DMS79 (cell line): ENCODE measurements at places on chromosomes 1 and 21.

DNA sequence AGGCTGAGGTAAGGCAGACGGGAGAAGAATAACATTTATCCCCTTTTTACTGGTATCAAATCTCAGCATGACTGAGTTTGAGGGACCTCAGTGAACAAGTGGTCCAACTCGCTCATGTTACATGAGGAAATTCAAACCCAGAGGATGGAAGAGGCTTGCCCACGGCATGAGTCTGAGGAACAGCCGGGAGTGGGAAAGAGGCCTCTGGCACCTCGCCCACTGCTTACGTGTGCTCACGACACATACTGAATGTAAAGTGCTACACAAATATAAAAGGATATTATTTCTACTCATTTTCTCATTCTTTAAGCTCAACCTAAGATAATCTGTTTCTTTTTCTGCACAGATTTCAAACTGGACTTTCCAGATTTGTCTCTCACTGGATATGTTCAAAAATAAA is 14.7 kb downstream of the BEND5 start:
- DNase-seq, result no peak

DNA sequence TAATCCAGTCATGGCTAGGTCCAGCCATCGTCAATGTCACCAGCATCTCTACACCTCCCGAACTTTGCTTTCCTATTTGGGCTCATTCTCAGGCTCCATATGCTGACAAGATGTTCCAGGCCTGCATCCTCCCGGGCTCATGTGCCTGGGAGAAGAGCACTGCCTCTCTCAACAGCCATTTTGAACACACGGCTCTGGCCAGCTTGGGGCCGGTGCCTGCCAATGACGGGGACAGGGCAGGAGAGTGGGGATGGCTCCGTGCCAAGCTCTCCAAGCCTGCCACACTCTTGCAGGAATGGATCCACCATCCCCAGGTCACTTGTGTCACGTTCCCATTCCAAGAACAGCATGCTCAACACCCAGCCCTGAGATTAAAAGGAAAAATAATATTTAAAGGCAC is 61.4 kb upstream of the PAX7 start:
- DNase-seq, result no peak

DNA sequence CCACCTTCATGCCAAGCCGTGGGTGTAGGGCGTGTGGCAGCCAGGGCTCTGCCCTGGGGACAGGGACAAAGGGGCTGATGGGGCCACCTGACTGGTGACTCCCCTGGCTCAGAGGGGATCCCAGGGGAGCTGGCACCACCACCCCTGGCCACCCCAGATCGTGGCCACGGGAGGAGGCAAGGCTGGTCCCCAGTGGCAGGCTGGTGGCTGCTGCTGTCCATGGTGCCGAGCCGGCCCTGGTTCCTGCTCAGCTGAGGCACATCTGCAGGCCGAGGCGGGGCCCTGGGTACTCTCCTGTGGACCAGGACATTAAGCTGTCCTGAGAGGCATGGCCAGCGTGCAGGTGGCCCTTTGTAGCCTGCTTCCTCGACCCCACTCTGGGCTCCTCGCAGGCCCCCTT is 6.5 kb downstream of the PLCH2 start:
- no peak for DNase-seq

- DNase-seq, result no peak
Measured at GRCh38 chr1:171792656-171793369, 11.4 kb downstream of the METTL13 start.

- no peak for DNase-seq
Measured at GRCh38 chr1:156602557-156602993, 1.3 kb upstream of the GPATCH4 start.

GRCh38 chr1:8363767-8364301 is 45.9 kb downstream of the SLC45A1 start:
- no peak for DNase-seq

DNA sequence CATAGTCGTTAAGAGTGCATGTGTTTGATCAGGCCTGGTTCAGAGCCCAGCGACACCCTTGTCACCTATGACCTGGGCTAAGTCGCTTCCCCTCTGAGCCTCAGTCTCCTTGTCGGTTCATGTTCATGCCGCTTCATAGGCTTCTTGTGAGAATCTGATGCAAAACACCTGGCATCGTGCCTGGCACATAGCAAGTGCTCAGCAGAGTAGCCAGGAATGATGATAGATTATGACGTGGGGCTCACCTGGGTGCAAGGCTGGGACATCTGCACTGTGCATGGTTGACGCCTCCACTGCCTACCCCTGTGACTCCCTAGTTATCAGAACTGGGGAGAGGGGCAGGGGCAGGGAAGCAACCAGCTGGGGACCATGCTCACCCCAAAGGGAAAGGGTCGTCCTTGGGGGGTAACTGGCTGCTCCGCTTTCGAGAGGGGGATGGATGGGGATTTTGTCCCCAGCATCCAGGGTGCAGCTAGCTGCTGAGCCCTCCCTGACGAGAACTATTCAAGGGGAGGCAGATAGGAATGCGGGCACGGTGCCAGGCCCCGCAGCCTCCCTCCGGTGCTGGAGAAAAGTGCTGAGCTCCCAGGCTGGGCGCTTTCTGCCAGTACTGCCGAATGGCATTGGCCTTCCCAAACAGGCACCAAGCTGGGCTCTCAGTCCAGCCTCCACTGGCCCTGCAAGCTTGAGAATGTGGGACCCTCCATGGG is 9.3 kb downstream of the EFHD2 start:
- peak; percentile 14 for DNase-seq

GRCh38 chr21:26212220-26212619 is 41.6 kb upstream of the APP start:
- DNase-seq, result no peak

GRCh38 chr1:15275921-15276683 is 29.1 kb downstream of the FHAD1 start:
- no peak for DNase-seq

GRCh38 chr1:174640783-174641182 is 193.0 kb downstream of the GPR52 start:
- no peak for DNase-seq

DNA sequence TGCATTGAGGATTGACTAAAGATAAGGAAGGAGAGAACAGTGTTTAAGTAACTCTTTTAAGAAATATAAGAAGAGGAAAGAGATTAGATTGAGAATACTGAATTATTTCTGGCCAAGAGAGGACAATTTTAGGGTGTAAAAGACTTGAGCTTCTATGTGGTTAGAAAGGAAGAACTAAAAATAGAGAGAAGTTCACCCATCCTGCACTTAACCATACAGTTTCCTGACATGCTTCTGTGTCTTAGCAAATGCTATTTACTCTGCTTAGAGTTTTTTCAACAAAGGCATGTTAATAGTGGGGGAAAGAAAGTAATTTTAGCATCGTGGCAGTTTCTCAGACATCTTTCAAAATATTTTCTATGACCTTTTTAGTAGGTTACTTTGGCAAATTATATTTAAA is 122.8 kb upstream of the GPR52 start:
- DNase-seq, result no peak

DNA sequence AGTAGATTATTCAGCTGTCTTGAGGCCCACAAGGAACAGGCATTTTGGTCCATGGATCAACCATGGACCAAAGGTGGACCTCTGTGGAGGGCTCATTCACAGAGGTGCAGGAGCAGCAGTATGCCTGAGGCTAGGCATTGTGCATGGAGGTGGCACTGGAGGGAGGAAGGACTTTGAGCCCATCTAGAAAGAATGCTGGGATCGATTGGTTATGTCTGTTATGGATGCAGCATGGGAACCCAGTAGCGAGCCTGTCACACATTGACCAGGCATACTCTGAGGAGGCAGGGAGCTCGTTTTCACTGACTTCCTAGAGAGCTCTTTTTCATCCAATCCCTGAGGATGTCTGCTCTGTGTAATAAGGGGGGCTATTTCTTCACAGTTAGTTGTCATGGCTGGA is 75.5 kb downstream of the KCNN3 start:
- DNase-seq, result no peak

DNA sequence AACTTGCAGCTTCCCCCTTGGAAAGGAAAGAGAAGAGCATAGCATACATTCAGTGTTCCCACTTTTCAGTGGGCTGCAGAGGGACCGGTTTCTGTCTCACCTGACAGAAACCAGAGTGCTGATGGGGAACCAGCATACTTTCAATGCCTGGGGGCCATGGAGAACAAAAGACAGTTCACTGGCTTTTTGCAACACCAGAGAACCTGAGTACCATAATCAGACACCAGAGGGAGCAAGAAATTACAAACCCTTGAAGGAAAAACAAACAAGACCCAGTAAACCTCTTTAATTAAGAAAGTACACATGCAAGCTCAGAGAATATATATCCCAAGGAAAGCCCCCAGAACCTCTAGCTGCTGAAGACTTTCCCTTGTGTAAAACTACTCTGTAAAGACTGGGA is 51.1 kb downstream of the CSMD2 start:
- no peak for DNase-seq

DNA sequence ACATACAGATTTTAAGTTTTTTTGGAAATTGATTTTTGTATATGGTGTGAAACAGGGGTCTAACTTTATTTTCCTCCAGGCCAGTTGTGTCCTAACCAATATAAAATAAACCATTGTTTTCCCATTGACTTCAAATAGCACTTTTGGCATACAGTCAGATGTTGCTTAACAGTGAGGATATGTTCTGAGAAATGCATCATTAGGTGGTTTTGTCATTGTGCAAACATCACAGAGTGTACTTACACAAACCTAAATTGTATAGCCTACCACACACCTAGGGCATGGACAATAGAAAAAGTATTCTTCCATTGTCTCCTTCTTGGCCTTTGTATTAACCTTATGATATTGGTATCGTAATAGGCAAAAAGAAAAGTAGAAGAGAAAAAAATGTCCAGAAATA is 37.4 kb upstream of the DISP1 start:
- no peak for DNase-seq

GRCh38 chr21:42260121-42260520 is 41.2 kb downstream of the ABCG1 start:
- no peak for DNase-seq
